Stimulated activated CD8-positive, alpha-beta memory T cell treated with anti-CD3 and anti-CD28 coated beads, Interleukin-12 subunit alpha, Interleukin-12 subunit beta, amount 100 ng/mL, for 4 hours (primary cell): ENCODE measurements at places on chromosomes 2 and 18.

DNA sequence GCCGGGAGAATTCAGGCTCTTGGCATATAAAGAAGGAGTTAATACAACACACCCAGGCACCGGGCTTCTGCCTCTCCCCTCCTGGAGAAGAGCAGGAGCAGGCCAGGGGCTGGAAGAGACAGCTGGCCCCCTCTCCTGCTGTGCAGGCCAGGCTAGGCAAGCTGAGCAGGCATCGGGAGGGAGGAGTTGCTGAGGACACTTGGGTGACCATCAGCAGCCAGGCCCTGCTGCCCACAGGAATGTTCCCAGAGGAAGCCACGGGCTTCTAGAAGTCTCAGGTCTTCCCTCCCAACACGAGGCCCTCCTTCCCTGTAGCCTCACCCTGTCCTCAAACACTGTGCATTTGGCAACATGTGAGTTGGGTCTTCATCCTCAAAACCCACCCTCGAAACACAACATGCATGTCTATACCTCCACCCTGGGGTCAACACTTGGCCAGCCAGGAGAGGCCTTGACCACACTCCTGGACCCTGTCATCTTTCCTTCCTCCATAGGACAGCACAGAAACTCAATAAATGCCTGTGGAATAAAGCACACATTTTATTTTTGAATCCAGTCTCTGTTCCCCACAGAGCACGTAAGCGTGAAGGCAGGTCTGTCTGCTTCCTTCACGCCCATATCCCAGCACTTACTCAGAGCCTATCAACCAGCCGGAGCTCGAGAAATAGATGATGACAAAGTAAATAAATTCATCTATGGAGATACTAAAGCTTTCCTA, 433.8 kb upstream of the ID2 start:
- DNase-seq = no peak

DNA sequence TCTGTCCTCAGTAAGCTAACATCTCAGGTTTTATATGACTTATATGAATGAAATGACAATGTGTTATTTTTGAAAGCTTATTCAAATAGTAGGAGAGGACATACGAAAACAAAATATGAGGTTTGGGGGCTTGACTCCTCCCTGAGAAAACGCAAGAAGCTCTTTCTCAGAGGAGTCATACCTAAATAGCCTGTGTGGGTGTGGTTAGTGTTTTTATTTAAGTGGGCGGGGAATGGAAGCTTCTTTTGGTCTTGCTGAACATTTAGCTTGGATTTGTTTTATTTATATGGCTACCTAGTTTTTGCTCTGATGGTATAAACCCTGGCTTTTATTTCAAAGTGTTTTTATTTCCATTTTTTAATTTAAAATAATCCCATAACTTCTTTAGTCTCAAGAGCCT, 72.1 kb upstream of the DSG1 start:
- no peak for DNase-seq

DNA sequence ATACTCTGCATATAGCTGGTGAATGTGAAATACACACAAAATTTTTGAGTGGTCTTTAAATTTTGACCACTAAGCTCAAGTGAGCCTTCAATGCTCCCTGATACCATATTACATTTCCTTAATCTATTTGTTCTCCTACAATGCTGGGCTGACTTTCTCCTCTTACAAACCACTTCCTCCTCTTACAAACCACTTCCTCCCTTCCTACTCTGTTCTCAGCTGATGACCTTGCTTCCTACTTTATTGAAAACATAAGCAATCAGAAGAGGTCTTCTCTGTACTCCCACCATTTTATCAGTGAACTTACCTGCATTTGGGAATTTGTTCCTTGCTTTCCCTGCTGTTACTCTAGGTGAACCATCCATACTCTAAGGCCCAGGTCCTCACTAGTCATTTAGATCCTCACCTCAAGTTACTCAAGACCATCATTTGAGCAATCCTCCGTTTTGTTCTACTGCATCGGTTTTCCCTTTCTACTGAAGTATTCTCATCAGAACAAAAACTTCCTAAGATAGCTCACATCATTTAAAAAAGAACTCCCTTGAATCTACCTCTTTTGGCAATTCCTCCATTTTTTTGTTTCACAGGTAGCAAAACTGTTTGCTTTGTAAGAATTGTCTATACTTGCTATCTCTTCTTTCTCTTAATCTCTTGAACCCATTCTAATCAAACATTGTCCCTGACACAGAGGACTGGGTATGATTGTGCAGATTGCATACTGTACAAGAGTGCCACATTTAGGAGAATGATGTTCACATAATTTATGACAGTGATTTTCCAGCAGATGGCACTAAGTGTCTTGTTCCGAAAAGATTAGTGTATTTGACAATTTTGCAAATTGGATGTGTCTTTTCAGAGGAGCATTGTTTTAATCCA, 96.5 kb downstream of the EPB41L5 start:
- DNase-seq = no peak

- no peak for DNase-seq
Measured at GRCh38 chr18:35912332-35912731, 60.1 kb upstream of the RMP24 start.

DNA sequence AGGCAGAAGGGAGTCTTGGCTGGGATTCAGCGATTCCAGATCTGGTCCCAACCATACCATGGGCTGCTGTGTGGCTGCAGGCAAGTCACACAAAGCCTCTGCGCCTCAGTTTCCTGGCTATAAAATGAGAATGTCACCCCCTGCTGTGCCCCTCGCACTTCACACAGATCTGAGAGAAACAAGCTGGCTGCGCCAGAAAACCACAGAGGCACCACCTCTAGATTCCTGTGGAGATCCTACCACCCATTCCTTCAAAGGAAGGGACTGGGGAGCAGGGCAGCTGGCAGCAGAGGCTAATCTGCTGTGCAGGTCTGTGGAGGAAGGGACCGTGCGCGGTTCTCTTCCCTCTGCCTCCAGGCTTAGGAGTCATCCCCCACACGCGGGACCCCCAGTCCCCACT, 19.8 kb downstream of the NEURL3 start:
- no peak for DNase-seq

- DNase-seq = no peak
Measured at GRCh38 chr2:43106559-43107527, 119.6 kb downstream of the ZFP36L2 start.

DNA sequence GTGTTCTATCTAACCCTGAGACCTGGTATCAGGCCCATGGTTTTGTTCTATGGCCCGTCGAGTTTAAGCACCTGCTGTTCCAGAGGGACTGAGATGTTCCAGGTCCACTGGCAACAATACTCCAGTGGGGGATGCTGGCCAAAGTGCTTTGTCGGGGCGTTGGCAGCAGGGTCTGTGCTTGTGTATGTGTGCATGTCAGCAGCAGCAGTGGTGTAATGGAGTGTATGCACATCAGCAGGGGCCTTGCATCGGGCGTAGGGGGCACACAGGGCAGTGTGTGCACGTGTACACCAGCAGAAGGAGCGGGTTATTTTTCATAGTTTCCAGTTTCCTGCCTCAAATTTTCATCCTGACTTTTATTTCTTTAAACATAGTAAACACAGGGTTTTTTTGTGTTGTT, 37.8 kb upstream of the THUMPD2 start:
- no peak for DNase-seq
